ENCODE measurements at places on chromosomes 12 and 14.

DNA sequence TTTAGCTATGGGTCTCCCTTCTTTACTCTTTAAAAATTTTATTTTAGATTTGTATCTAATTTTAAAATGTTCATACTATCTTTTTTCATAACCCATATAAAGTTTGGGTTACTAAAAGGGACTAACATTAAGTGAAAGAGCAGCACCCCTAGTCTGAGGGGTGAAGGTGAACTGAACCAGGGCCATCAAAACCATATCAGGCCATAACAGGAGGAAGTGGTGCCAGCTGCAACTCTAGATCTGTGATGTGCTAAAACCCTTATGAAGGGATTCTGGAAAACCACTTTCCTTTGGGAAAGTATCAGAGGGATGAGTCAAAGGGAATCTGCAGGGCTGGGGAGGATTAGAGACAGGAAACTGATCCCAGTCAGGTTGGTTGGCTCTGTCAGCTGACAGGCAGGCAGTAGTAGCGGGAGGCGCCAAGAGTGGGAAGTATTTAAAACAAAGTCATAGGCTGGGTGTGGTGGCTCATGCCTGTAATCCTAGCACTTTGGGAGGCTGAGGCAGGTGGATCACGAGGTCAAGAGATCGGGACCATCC is 162.5 kb downstream of the PPM1H start:
- no peak for DNase-seq

DNA sequence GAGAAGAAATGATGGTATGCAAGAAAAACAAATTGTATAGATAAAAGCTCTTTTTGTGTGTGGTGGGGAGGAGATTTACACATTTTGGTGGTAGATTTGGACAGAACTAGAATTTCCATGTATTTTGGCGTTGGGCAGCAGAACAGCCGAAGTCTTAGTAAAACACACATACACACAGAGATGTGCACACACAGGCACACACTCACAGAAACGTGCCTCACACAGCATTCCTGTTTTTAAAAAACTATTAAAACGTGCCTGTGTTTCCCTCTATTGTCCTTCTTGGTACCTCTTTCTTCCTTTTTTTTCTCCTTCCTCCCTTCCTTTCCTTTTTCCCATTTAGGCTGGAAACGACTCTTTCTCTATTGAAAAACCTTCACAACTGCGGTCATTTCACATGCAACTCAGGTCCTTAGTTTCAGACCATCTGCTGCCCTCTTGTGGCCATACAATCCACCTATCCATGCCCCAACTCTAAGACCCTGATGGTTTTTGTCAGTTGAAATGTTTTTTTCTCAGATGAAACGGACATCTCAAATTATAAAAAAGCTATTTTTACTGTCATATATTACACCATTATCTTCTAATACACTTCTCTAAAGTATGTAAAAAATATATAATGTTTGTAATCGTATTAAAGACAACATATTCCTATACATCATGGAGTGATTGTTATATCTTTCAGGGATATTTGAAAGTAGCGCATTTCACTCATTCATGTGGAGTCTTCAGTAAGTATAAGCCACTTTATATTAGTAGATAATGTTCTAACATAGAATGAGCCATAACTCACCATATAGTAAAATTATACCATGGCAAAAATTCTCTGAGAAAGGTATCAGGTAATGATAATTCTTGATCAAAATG is 386.7 kb upstream of the NOVA1 start:
- DNase-seq = peak; percentile 66

GRCh38 chr12:58298803-58299202 is 357.4 kb downstream of the ATP23 start:
- no peak for DNase-seq

DNA sequence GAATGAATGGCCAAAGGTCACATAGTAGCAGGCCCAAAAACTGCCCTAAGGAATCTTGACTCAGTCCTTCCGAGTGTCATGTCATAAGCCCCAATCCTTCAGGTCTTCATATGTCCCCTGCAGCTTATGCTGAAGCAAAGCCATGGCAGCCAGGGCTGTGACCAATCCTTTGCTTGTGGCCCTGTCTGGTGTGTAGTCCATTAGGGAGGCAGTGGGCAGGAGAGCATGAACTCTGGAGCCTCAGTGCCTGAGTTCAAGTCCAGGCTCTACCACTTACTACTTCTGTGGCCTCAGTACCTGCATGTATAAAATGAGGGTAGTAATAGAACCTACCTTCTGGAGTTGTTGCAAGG is 20.3 kb downstream of the PLEKHG3 start:
- no peak for DNase-seq

- no peak for DNase-seq
Observed at GRCh38 chr12:124184456-124184855, 110.4 kb upstream of the RFLNA start.

DNA sequence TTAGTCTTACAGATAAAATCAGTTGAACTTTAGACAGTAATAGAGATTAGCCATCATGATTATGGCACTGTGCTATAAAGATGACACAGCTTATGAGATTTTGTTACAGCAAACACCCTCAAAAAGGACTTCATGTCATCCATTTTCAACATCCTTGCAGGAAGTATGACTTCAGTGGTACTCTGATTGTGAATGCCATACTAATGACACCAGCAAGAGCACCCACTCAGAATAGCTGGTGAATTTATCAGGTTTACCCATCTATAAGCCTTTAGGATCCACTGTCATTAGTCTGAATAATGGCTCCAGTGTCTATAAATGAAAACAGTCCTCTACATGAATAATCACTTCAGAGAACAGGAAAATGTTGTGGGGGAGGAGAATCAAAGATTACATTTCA is 615.2 kb downstream of the RPS29 start:
- no peak for DNase-seq

GRCh38 chr14:72682188-72682587 is 211.7 kb downstream of the DPF3 start:
- no peak for DNase-seq

GRCh38 chr12:109876406-109876805 is 3.9 kb downstream of the GLTP start:
- DNase-seq = no peak

- DNase-seq = no peak
Observed at GRCh38 chr12:107560899-107561285, 124.7 kb upstream of the PWP1 start.

GRCh38 chr12:49583366-49584094 is 15.6 kb upstream of the MCRS1 start:
- peak; percentile 45 for DNase-seq

- DNase-seq = no peak
Observed at GRCh38 chr12:68106660-68107059, 52.9 kb downstream of the IFNG start.

DNA sequence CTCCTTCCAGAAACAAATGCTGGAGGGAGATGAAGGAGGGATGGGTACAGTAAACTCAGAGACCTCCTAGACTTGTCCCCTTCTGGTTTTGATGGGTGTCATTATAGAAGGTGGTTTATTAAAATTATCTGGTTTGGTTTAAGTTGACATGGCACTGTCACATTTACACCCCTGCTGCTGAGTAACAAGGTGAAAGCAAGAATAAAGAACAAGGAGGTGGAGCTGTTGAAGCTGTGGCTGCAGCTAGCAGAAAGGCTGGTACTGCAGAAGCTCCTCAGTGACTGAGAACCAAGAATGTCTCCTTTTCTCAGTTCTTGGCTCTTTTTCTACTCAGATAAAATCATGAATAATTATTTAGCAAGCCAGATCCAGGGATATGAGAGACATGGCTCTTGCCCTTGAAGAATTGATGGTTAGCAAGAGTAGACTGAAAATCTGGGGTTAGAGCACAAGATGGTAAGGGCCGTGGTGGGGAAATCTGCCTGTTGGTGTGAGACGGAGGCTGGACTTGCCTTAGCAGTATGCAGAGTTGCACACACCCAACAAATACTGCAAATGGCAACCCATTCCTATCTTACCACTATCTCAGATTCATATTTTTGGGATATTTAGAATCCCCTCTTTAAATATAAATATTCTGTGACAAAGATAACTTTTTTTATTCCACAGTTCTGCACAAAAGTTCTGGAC is at the start of gene GZMH:
TSS of gene GZMH (minus strand) at position 31 of the 690 bp plus-strand sequence. CDS start 72 bp downstream, outside the sequence.
- DNase-seq = no peak

DNA sequence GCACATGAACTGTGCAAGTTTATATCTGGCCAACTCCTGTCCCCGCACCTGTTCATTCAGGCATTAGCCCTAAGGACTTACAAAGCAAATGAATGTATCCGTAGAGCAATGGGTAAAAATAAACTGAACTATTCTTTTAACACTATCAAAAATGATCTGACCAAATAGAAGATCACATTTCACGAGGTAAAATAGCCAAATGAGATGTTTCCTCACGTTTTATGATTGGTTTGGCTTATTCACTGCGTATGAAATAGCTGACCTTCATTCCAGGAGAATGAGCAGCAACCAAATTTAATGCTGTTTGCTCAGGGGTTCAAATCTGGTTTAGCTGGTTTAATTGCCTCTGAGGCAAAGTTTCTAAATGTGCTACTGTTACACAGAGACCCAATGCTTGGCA is 216.0 kb upstream of the EEA1 start:
- DNase-seq = no peak

DNA sequence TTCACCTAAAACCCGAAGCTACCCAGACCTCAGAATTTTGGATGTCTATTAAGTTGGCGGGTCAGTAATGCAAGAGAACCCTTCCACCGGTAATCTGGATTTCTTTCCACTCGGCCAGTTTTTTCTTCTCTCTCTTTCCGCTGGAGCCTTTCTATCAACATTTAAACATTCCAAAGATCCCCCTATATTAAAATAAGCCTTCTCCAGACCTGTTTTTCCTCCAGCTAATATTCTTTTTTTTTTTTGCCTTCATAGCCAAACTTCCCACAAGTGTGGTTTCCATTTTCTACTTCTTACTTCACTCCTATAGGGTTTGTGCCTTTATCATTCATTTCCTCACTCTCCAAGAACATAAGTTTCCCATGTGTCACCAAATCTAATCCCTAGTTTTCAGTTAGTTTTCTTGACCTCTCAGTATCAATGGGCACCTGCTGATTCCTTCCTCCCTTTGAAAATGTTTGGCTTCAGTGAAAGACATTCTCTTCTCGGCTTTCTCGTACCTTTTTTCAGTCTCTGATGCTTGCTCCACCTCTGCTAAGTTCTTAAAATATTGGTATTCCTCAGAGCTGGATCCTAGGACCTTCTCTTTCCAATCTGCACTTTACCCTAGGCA is 583 bp upstream of the SDR39U1 start:
- DNase-seq = no peak

DNA sequence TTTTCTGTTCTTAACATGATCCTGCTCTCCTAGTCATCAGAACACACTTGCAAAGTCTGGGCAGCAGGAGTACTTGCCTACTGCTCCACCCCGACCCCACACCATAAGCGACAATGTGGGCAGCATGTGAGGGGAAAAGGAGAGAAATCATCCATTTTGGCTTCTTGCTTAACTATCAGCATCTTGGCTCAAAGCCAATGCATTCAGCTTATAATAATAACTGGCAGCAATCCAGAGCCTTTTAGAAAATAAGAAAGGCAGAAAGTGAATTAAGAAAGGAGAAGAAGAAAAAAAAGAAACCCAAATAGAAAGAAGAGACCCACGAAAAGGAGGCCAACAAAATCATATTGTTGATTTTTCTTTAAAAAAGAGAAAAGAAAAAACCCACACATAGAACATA is 930.8 kb downstream of the BCL11B start:
- no peak for DNase-seq

DNA sequence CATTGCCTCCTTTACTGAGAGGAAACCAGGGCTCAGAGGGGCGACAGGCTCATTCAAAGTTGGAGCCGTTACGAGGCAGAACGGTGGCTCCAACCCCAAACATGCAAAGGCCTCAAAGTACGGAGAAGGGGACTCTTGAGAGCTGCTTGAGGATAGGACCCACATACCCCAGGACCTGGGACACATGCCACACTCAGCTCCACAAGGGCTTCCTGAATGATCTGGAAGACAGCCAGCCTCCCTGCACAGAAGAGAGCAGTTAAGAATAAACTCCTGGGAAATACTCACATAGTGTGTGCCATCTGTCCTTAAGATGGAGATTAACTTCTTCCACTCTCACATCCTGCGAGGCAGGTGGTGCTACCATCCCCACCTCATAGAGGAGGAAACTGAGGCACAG is 26.6 kb upstream of the NXPH4 start:
- DNase-seq = no peak

- no peak for DNase-seq
Observed at GRCh38 chr12:108914121-108914531, 34.2 kb downstream of the DAO start.

- DNase-seq = no peak
Observed at GRCh38 chr14:91171291-91171690, 57.4 kb downstream of the DGLUCY start.

- DNase-seq = no peak
Observed at GRCh38 chr14:65817011-65817410, 404.5 kb downstream of the FUT8 start.

DNA sequence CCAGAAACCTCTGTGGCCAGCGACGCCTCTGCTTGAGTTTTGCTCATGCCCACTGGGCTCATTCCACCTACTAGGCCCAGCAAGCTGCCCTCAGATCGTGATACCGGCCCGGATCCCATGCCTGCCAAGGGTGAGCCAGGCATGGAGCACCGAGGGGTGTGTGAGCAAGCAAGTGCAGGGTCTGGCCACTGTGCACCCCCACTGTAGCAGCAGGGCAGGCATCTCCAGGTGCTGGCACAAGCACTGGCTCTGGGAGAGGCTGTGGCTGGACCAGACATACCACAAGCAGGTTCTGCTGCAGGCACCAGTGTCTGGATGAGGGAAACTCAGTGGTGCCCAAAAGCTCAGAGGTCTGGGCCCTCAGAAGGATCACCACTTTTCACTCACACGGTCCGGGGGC is 20.6 kb downstream of the FAM186A start:
- DNase-seq = no peak
